Left lobe of liver (tissue), 2 donors: ENCODE measurements at places on chromosomes 1 and 21. TPM values are rescaled to one million over a fixed set of nuclear protein-coding genes. Genes with fewer than 3 reads are reported as not detected.

SHE gene
- 5.4 TPM for total RNA-seq

AGMAT gene
- 58.0 TPM for total RNA-seq

CFAP74 gene
- 3.5 TPM for total RNA-seq

KANK4 gene
- total RNA-seq: 2.4 TPM

DNA sequence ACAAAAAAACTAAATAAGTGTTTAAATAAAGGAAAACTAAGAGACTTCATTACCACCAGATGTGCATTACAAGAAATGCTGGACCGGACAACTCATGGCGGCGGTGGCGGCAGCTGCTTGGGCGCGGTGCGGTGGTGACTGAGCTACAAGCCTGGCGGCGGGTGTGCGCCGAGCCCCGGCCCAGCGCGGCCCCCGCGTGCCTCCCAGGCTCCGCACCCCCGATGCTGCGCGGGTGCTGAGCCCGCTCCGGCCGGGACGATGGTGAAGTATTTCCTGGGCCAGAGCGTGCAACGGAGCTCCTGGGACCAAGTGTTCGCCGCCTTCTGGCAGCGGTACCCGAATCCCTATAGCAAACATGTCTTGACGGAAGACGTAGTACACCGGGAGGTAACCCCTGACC, 52.2 kb upstream of the RCOR3 start:
- DNase-seq: no peak

DNA sequence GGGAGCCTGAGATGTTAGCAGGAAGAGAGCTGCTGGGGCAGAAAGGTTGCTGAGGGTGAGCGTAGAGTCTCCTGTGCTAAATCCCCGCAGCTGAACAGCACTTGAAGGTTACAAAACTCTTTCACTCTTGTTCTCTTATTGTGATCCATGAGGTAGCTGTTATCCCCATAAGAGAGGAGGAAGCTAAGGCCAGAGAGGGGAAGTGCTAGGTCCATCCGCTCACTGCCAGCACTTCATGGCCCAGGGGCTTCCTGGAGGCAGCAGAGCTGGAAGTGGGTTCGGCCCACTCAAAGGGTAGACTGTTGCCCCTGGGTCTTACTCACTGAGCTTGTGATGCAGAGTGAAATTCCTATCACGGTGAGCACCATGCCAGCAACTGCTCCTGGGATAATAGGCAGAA, 5.6 kb downstream of the TMEM234 start:
- no peak for DNase-seq

- no peak for DNase-seq
Observed at GRCh38 chr1:204128464-204128963, 23.3 kb downstream of the ETNK2 start.

DNA sequence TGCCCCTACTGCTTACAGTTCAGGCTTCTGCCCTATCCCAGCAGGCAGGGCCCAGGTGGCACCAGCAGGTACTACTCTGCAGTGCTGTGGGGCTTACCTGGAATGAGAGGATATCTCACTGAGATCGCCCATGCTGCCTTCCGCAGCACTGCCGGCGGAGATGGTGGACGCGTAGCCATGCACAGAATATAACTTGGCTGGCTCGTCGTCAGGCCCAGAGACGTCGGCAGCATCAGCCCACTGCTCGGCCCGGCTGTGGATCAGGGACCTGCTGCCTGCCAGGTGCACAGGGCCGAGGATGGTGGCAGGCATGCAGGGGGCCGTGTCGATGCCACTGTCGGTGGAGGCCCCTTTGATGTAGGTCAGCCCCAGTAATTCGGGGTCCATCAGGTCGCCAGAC, 190.9 kb downstream of the SIPA1L2 start:
- no peak for DNase-seq

- DNase-seq: no peak
Observed at GRCh38 chr21:31363720-31364119, 19.7 kb upstream of the TIAM1 start.

DNA sequence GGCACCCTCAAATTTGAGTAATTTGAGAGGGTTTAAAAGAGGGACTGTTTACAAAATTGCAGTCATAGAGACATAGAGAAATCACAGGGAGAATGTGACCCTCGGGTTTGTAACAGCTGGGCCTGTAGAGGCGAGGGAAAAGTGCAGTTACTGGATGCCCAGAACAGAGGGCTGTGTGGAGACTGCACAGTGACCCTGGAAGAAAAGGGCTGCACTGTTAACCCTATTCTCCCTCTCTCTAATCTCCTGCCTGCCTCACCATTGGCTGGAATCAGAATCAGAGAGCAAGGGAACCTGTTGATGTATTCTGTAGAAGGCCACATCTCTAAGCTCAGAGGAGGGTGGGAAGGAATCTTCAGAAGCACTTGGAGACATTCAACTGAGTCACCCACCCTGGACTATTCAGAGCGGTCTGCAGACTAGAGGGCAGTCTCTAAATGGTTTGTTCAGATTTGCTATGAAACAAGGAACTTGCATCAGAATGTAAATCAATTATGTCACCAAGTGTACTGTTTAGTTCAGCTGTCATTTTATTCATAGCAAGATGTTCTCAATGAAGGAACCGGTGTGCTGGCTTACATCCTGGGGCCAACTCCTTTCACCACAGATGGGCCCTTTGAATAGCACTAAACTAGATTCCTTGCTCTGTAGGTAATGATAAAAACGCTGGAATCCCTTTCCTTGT, 132.2 kb upstream of the HOOK1 start:
- no peak for DNase-seq

GRCh38 chr21:45011911-45012661, 62.3 kb upstream of the ADARB1 start:
- DNase-seq: no peak

GRCh38 chr1:71068325-71069240, 12.3 kb downstream of the ZRANB2 start:
- no peak for DNase-seq

DNA sequence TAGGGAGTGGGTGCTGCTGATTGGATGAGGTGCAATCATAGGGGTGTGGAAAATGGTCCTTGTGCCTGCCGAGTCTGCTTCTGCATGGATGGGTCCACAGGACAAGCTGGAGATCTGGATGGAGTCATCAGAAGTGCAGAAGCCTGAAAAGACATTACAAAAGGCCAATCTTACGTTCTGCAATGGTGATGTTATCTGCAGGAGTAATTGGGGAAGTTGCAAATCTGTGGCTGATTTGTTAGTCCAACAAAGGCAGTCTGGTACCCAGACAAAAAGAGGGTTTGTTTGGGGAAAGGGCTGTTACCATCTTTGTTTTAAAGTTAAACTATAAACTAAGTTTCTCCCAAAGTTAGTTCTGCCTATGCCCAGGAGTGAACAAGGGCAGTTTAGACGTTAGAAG, 166.5 kb downstream of the PGBD5 start:
- DNase-seq: no peak

DNA sequence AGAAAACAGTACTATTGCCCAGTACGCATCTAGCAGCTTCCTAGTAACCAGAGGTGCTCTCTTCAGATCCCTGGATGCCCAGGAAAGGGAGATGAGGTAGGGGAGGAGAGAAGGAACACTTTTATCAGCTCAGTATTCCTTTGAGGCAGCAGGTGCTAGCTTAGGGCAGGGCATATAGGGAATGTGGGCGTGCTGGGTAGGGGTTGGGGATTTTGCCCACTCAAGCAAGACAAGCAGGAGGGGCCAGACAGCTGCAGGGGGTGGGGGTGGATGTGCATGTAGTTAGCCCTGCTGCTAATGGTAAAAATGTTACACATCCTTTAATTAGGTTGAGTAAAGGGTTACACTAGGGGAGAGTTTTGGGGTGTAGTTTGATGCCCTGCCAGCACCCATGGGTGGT, 18.1 kb upstream of the AVPR1B start:
- no peak for DNase-seq

- DNase-seq: no peak
Observed at GRCh38 chr1:53442299-53442698, 16.9 kb upstream of the DMRTB1 start.

GRCh38 chr1:150931773-150932172, 5.6 kb downstream of the SETDB1 start:
- DNase-seq: no peak

- DNase-seq: no peak
Observed at GRCh38 chr1:106817575-106817974, 238.9 kb upstream of the PRMT6 start.

- no peak for DNase-seq
Observed at GRCh38 chr1:233269656-233270055, 25.9 kb downstream of the PCNX2 start.

DNA sequence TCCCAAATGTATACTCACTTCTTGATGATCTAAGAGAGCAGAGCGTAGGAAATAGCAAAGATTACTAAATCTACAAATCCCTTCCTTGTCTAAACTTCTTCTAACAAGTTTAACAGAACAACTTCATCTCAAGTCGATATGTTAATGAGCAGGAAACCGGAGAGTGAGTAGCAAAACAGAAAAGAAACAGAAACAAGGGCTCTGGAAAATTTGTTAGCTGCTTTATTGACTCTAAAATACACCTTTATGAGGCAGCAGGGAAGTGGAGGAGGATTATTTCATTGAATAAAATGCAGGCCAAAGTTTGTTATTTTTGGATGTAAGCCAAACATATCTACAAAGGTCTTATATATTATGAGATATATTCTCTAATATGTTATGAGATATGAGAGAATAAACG, 192.4 kb downstream of the LRRIQ3 start:
- DNase-seq: no peak

GRCh38 chr1:15684042-15684461, at the start of gene PLEKHM2:
Gene PLEKHM2 (plus strand): TSS chr1:15684320. CDS start chr1:15684559, 239 bp downstream.
- DNase-seq: no peak

DNA sequence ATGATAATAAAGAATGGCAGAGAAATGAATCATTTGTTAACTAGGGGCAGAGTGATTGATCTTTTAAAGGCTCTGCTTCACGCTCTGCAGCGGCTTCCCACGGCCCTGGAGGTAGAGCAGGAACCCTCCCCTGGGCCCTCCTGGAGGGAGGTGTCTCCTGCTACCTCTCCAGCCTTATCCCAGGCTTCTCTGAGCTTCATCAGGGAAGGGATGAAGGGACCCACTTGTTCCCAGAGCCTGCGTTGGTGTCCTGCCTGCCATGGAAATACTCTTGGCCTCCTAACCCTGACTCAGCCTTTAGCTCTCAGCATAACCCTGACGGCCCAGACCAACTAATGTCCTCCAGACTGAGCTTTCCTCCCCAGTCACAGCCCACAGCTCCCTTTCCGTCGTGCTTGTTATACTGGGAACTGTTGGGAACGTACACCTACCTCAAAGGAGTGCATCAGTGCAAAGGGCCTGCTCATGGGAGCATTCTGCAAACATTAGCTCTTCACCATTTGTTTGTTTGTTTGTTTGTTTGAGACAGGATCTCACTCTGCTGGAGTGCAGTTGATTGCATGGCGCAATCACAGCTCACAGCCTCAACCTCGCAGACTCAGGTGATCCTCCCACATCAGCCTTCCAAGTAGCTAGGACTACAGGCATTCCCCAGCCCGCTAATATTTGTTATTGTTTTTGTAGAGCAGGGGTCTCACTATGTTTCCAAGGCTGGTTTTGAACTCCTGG, 17.4 kb upstream of the HNRNPU start:
- no peak for DNase-seq

GRCh38 chr1:229758101-229759036, 132.3 kb downstream of the URB2 start:
- DNase-seq: no peak

DNA sequence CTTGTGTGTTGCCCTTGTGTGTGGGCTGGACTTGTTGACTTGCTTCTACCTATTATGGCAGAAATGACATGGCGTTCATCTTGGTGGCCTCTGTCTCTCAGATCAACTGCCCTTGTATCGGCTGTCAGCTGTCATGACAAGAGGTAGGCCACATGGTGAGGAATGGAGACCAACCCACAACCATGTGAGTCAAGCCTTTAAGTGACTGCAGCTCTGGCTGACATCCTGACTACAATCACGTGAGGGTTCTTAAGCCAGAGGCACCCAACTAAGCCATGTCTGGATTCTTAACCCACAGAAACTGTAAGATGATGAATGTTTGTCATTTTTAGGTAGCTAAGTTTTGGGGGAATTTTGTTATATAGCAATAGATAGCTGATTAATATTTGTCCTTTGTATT, 82.1 kb downstream of the KCND3 start:
- DNase-seq: no peak
